ENCODE measurements at places on chromosomes 1 and 21.
A peak's percentile ranks its signal among the peaks of the same experiment; 100 is the strongest.

DNA sequence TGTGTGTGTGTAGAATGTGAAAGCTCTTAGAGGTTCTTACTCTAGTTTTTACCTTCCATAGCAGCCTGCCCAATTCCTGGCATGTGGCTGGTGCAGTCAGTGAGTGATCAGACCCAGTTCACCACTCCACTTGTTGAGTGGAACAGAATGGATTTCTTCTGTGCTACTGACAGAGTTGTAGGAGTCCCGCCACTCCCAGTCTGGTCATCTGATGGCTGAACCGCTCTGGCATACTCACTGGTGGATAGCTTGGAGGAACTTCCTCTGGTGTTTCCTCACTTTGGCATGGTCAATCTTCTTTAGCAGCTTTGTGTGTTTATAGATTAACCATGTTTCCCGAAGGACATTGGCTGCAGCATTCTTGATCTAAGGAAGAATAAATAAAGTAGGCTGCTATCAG, 106.7 kb upstream of the ADAR start:
- DNase-seq = no peak

- DNase-seq = peak; percentile 55
Measured at GRCh38 chr1:224183591-224184312, 712 bp downstream of the DEGS1 start.

DNA sequence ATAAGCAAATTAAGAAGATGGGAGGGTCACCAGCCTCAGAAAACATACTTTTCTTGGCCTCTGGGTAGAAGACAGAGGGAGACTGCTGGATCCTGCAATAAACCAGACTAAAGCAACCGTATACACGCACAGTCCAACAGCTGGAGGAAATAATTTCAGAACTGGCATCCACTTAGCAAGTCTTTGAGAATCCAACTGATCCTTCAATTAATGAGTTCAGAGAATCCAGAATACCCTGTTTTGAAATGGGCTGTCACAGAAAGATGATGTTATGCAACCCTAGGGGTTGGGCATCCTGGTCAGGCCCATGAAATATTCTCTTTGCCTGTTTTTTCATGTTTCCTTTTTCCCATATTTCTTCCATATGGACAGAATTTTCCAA, 134.0 kb upstream of the MAGI3 start:
- DNase-seq = no peak

DNA sequence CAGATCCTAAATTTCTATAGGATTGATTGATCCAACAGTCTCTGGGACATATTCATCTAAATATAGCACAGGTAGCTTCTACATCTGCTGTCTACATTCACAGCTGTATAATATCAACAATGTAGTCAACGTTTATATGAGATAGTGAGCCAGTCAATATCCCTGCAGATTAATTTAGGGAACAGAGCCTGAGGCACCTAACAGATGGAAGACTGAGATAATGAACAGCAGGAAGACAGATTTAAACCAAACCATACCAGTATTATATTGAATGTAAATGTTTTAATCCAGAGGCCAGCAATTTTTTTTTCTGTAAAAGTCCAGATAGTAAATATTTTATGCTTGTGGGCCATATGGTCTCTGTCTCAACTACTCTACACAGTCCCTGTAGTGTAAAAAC, 2072.4 kb downstream of the MRPL39 start:
- DNase-seq = no peak

GRCh38 chr1:164863056-164863455, 304.1 kb downstream of the PBX1 start:
- DNase-seq = no peak

- no peak for DNase-seq
Measured at GRCh38 chr1:109975718-109976117, 8.8 kb upstream of the AHCYL1 start.

DNA sequence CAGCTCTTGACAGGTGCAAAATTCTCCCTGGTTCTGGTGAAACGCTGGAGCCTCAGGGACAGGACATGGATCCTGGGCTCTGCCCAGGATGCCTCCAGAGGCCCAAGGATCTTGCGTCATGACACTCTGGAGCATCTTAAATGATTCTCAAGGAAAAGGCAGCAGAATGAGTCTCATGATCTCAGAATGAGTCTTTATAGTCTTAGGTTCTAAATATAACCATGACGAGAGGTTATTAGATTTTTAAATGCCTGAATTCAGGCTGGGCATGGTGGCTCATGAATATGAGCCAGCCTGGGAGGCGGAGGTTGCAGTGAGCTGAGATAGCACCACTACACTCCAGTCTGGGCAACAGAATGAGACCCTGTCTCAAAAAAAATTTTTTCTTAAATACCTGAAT, 55.5 kb downstream of the ECE1 start:
- no peak for DNase-seq

- DNase-seq = no peak
Measured at GRCh38 chr21:29092102-29092959, 18.9 kb upstream of the CCT8 start.

DNA sequence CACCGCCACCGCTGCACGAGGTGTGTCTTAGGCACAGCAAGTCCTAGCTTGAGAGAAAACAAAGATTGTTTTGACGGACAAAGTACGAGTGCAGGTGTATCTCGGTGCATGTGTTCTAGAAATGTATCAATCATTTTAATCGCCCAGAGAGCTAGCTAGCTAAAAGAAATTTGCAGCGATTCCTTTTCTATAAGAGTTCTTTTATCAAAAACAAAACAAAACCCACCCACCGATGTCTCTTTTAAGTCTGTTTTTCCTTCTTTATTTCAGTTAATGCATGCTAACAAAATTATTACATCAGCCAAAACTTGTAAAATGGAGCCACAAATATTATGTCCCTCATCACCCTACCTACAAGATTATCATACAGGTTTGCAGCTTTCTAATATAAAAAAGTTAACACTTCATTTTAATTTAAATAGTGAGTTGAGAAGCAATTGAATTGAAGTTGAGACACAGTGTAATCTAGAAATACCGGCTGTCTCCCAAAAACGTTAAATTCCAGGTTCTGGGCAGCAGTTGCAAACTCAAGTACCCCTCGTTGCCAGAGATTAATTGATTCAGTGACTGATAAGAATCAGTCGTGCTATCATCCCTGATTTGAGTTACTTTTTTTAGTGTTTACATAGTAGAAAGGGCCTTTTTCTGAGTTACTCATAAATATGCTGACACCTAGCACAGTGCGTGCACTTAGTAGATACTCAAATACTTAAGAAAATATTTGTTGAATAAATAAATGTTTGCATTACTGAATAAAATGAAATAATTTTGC, 1.5 kb upstream of the SYDE2 start:
- no peak for DNase-seq

DNA sequence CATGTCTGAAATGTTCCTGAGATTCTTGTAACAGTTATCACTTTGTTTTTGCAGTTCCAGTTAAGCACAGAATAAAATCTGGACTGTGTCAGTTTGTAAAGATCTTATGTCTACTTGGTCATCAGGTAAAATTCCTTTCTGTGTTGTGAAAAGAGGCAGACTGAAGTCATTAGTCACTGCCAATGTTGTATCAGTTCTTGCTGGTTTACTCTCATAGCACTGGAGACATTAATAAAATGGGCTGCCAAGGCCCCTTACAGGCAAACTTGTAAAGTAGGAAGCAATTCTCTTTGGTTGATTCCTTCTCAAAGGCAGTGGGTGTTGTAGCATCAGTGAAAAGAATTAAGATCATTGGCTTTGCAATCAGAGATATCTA, 61.4 kb upstream of the ST6GALNAC3 start:
- no peak for DNase-seq

- no peak for DNase-seq
Measured at GRCh38 chr1:53172426-53173128, 24.0 kb upstream of the CPT2 start.

- DNase-seq = no peak
Measured at GRCh38 chr1:156925154-156926010, 5.0 kb downstream of the LRRC71 start.

DNA sequence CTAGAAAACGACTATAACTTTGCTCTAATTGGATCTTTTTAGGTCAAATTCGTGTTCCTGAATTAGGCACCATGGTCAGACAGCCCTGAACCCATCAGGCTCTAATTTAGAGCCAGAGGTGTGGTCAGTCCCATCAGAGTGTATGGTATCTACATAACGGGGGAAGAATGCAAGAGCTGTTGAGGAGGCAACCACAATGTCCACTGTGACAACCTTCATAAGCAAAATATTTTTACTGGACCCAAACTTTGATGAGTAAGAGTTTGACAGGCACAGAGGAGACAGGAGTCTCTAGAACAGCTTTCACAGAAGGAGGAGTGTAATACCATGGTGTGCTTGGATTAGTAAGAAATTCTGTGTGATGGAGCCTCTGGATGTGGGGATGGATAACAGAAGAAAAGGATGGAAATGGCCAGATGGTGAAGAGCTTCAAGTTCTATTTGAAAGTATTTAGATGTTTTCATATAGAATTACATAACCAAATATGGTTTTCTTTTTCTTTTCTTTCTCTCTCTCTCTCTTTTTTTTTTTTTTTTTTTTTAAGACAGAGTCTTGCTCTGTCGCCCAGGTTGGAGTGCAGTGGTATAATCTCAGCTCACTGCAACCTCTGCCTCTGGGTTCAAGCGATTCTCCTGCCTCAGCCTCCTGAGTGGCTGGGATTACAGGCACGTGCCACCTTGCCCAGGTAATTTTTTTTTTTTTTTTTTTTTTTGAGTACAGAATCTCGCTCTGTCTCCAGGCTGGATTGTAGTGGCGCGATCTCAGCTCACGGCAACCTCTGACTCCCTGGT, 24.9 kb downstream of the UBE2U start:
- no peak for DNase-seq

GRCh38 chr1:161497961-161498360, 7.3 kb upstream of the FCGR2A start:
- DNase-seq = no peak

DNA sequence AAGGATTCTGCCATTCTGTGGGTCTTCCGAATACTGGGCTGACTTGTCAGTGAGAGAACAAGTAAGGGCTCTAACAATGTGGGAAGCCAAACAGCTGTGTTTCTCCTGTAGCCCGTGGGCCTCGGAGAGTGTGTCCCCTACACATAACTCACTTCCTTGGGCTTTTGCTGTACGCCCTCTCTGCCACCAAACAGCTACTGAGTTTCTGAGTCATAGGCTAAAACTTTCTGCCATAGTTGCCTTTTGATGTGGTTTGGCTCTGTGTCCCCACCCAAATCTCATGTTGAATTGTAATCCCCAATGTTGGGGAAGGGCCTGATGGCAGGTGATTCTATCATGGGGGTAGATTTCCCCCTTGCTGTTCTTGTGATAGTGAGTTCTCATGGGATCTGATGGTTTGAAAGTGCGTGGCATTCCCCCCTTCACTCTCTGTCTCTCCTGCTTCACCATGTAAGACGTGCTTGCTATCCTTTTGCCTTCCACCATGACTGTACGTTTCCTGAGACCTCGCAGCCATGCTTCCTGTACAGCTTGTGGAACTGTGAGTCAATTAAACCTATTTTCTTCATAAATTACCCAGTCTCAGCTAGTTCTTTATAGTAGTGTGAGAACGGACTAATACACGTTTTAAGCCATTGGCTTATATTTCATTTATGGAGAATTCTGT, 194.8 kb upstream of the HMCN1 start:
- no peak for DNase-seq

DNA sequence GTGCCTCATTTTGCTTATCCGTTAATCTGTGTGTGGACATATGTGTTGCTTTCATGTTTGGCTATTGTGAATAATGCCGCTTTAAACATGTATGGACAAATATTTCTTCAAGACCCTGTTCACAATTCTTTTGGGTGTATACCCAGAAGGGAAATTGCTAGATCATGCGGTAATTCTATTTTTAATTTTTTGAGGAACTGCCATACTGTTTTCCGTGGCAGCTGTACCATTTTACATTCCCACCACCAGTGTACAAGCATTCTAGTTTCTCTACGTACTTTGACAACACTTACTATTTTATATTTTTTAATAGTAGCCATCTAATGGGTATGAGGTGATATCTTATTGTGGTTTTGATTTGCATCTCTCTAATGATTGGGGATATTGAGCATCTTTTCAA, 7.1 kb upstream of the NID1 start:
- DNase-seq = no peak

DNA sequence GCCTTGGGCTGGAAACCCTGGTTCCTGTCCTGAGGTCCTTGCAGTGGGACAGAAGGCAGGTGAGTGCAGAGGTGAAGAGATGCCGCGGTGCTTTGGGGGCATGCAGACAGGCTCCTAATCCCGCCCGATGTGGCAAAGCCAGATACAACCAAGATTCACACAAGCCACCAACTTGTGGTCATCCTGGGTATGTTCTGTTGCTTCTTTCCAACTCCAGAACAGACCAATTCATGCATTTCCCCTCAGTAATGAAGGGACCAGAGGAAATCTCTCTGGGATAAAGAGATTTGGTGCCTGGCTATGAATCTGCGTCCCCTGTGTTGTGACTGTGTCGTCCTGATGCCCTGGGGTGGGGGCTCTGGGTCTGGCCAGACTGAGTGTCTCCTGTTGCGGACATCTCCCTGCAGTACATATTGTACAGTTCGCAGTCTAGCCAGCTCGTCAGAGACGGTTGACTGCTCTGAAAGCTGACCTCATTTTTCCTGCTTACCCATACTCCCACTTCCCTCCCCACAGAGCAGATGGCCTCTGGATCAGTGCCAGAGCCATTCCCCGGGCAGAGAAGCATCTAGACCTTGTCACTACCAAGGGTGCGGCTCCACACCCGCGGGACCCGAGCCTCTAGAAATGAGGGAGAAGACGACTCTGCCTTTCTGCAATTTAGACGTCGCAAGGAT, 216.3 kb downstream of the KIF26B start:
- DNase-seq = no peak

GRCh38 chr1:25727088-25727487, 72.9 kb upstream of the SELENON start:
- no peak for DNase-seq

- DNase-seq = no peak
Measured at GRCh38 chr1:224357626-224358124, 996 bp downstream of the CNIH4 start.

- no peak for DNase-seq
Measured at GRCh38 chr1:37828410-37829074, 20.5 kb upstream of the YRDC start.

- DNase-seq = no peak
Measured at GRCh38 chr1:159879977-159880376, 17.5 kb upstream of the VSIG8 start.

- DNase-seq = no peak
Measured at GRCh38 chr1:18386591-18386990, 94.1 kb upstream of the KLHDC7A start.

- no peak for DNase-seq
Measured at GRCh38 chr1:244573768-244574167, 79.2 kb upstream of the DESI2 start.

- no peak for DNase-seq
Measured at GRCh38 chr1:16189003-16189402, 23.4 kb downstream of the ARHGEF19 start.

DNA sequence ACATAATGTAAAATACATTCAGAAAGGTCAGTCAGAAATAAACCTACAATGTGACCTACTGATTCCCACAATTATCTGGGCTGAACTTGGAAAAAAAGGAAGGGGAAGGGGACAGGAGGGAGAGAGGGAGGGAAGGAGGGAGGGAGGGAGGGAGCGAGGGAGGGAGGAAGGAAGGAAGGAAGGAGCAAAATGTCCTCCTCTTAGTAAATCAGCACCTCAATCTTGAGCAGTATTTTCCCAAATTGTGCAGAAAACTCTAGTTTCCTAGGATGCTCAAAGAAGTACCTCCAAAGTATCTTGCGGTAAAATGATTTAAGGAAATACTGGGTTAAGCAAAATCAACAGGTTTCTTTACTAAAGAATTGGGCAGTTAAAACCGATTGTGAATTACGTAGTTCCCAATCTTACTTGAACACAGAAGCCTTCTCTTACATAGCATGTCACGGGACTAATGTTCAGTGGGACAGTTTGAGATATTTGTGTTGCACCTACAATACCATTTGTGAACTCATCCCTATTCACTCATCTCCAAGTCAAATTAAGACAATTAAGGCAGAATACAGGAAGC, 51.0 kb upstream of the ASPM start:
- no peak for DNase-seq
